Left renal cortex interstitium (tissue), 4 donors: ENCODE measurements at places on chromosomes 3 and 15. TPM values are rescaled to one million over a fixed set of nuclear protein-coding genes. Genes with fewer than 3 reads are reported as not detected.

- DNase-seq: no peak
Observed at GRCh38 chr15:87873516-87873915, 383.0 kb downstream of the NTRK3 start.

DNA sequence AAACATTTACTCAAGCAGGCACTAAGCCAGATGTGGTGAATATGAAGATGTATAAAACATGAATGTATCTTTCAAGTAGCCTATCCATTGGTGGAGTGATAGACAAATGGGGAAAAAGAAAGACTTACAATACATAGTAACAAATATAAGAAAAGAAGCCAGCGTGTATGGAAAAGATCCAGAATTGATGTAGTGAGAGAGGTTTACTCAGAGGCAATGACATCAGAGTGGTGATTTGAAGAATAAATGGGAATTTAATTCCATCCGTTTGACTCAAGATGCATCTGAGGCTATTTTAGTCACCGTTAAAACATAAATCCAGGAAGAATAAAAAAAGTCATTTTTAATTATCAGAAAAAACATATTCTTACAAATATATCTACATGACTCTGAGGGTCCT is 162.6 kb downstream of the IL1RAP start:
- DNase-seq: no peak

DNA sequence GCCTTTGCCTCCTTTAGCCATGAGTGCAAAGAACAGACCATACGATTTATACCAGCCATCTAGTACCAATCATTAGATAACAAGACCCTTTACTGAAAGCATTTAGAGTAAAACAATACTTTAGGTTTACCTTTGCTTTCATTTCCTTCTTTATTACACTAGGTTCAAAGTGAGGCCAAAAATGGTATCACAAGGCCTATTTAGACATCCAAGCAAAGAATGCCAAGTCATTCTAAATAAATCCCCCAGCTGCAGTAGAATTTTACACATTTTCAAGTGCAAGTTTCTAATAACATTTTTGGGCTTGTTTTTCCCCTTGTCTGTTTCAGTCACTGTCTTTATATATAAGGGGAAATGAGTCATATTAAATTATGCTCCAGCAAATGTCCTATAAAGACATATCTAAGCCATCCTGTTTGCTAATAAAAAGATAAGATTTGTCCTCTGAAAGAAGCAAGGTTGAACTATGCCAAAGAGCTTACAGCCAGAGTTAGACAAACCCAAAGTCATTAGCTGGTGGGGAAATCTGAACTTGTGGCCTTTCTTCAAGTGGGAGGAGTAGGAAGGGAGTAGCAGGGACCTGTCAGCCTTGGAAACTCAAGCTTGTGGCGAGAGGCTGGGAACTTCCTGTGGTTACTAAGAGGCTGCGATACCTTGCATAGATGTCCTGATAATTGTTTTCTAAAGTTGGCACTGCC is 232.7 kb downstream of the MECOM start:
- DNase-seq: no peak

LRRIQ4 gene
- polyA plus RNA-seq: 0.10 TPM
